ENCODE measurements at places on chromosomes 2 and 18.

DNA sequence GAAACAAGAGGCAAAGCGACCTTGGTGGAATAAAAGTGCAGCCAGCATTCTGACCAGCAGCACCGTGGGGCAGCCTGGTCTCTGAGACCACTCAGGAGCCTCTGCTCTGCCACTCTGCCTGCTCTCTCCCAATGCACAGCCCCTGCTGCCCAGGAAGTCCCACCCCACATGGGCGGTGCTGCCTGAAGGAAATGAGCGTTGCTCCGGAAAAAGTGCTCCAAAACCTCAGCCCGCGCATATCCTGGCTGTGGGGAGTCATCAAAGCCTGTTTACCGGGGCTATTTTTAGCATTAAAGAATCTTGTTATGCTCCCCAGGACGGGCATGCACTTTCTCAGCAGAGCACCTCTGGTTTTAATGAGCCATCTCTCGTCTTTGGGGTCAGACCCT lies 54.5 kb downstream of the EPAS1 start:
- DNase-seq = no peak

DNA sequence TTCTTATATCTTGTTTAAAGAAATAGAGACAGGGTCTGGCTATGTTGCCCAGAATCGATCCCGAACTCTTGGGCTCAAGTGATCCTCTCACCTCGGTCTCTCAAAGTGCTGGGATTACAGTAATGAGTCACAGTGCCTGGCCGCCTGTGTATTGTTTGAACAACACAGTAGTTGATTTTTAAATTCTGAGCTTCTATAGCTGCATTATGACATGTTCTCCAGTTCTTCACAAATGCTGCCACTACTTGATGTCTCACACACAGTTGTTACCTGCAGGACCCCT lies 7.7 kb upstream of the RHOB start:
- no peak for DNase-seq

DNA sequence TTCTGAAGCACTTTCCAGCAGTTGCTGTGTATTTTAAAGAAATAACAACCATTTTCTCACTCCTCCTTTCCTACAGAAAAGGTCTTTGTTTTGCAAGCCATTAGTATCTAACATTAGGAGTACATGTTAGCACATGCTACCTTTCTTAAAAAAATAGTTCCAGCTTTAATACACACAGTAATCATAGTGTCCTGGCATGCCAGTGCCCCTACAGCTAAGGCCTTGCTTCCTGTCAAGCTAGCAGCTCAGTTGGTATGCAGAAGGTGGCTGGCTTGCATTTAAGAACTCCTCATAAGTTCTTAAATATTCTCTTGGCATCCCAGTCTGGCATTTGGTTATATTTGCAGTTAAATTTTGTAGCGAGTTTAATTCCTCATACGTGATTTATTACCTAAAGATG lies 141.3 kb upstream of the IL1R2 start:
- no peak for DNase-seq

DNA sequence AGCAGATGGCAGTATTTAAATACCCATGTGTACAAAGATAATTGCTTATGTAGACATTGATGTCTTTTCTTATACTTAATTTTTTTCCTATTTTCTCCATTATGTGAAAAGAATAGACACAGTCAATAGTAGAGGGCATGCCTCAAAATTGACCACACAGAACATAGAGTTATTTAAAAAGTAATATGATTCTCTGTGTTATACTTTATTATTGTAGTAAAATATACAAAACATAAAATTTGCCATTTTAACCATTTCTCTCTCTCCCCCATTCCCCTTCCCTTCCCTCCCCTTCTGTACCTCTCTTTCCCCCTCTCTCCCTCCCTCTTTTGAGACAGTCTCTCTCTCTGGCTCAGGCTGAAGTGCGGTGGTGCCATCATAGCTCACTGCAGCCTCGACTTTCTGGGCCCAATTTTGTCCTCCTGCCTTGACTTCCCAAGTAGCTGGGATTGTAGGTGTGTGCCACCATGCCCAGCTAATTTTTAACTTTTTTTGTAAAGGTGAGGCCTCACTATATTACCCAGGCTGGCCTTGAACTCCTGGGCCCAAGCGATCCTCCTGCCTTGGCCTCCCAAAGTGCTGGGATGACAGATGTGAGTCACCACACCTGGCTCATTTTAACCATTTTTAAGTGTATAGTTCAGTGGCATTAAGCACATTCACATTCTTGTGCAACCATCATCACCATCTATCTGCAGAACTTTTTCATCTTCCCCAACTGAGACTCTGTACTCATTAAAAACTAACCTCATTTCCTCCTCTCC lies 179.7 kb downstream of the MCFD2 start:
- no peak for DNase-seq

DNA sequence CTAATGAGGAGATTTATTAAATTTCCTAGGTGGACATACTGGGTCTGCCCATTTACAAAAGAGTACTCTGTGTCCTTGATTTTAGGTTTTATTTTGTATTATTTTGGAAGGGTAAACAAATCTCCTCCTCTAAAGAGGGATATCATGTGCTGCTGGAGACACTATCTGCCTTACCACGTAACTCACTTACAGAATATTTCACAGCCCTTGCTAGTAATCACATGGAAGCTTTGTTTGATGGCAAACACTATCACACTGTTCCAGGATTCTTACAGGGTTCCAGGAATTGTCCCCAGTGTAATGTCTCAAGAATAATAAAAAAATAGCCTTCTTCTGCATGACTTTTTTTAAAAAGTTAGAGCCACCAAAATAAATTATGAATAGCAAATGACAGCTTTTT lies 29.2 kb upstream of the ACVR1C start:
- no peak for DNase-seq

GRCh38 chr18:45728336-45729010 lies 4.5 kb downstream of the SLC14A1 start:
- no peak for DNase-seq

- DNase-seq = no peak
Observed at GRCh38 chr2:178377046-178377445, 73.9 kb downstream of the PRKRA start.

DNA sequence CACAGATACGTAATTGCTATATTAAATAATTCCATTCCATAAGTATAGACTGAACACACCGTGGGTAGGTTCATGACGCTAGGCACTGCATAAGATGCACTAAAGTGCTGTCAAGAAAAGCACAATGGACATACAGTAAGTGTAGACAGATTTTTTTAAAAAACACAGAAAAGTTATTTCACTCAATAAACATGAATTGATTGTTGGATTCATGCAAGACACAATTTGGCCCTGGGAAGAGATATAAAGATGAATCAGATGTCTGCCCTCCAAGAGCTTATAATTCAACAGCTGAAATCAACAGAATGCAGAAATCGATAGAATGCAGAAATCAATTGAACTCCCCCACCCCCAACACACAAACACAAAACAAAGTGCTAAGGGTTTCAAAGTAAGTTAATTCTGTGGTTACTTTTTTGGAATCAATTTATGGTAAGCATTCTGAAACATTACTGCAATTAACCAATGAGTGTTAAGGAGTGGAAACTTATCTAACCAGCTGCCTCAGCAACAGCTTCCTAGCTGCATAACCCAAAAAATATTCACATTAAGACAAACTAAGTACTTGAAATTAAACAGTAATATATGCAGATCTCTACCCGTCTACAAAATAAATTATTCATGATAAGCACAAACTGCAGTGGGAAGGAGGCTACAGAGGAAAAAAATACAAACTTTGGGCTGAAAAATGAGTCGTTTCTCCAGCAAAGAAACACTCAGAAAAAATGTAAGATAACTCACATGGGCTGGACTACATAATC lies 1.6 kb downstream of the NBAS start:
- no peak for DNase-seq

GRCh38 chr2:98757904-98758421 lies 27.0 kb upstream of the MGAT4A start:
- no peak for DNase-seq

- DNase-seq = no peak
Observed at GRCh38 chr2:103445347-103445746, 683.5 kb downstream of the TMEM182 start.

GRCh38 chr18:50928551-50928950 lies 39.3 kb upstream of the ELAC1 start:
- no peak for DNase-seq

GRCh38 chr2:151637271-151637781 lies 97.0 kb downstream of the NEB start:
- DNase-seq = no peak

Measured in Panc1 (cell line).